ENCODE measurements at places on chromosomes 7 and 10.

- no peak for DNase-seq
These were observed 61.2 kb downstream of the PRKCQ start for GRCh38 chr10:6518791-6519429.

GRCh38 chr7:22668971-22669401 is 58.0 kb upstream of the IL6 start:
- no peak for DNase-seq

GRCh38 chr7:43872406-43873110 is 3.2 kb upstream of the MRPS24 start:
- peak; percentile 83 for DNase-seq

DNA sequence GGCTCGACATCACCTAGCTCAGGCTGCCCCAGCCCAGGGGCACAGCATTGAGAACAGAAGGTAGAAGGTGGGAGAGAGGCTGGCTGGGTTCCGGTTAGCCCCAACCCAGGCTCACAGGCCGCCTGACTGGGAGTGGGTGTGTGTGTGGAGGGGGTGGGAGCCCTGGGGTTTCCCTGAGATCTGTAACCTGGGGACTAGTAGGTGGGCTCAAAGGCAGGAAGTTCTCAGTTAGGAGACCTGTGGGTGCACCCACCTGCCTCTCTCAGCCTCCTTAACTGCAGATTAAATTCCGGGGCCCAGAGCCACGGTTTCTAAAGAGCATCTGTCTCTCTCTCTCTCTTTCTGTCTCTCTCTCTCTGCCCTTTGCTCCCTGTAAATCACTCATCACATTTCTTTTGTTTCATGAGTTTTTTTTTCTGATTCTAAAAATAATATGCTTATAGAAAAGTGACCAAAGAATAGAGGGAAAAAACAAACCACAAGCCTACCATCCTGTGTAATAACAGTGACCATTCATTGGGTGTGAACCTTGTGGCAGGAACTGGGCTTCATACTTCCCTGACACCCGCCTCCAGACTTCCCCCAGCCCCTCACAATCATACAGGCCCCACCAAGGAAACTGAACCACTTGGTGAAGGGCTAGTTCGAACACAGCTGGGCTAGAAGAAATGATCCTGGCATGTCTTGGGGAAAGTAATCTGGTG is 83.4 kb upstream of the SMNDC1 start:
- no peak for DNase-seq

GRCh38 chr7:3880228-3880987 is 579.4 kb downstream of the SDK1 start:
- DNase-seq, result no peak

- DNase-seq, result no peak
These were observed 11.3 kb downstream of the XRCC2 start for GRCh38 chr7:152664636-152665035.

DNA sequence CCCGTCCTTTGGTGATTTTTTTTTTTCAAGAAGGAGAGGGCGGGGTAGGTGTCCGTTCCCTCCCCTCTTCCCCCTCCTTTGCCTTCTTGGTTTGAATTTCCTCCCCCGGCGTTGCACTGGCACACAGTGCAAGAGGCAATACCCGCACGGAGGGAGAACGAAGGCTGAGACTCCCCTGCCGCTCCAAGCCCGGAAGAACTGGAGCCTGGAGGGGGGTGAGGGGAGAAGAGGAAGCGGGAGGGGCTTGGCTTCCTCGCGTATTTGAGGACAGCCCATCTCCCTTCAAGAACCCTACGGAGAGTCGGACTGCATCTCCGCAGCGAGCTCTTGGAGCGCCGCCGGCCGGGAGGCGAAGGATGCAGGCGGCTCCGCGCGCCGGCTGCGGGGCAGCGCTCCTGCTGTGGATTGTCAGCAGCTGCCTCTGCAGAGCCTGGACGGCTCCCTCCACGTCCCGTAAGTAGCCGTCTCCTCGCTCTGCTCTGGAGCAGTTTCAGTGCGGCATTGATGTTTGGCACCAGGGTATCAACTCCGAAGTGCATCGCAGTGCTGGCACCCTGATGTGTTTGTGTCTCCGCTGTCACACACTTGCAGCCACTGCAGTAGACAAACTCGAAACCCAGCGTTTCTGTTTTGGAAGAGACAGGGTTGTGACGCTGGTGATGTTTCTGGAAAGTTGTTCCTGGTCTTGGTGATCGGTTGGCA is at the start of gene CNTNAP2:
Gene CNTNAP2 (plus strand): TSS at position 281 of the 702 bp plus-strand sequence. CDS start 76 bp downstream, at position 357.
- DNase-seq, result no peak

DNA sequence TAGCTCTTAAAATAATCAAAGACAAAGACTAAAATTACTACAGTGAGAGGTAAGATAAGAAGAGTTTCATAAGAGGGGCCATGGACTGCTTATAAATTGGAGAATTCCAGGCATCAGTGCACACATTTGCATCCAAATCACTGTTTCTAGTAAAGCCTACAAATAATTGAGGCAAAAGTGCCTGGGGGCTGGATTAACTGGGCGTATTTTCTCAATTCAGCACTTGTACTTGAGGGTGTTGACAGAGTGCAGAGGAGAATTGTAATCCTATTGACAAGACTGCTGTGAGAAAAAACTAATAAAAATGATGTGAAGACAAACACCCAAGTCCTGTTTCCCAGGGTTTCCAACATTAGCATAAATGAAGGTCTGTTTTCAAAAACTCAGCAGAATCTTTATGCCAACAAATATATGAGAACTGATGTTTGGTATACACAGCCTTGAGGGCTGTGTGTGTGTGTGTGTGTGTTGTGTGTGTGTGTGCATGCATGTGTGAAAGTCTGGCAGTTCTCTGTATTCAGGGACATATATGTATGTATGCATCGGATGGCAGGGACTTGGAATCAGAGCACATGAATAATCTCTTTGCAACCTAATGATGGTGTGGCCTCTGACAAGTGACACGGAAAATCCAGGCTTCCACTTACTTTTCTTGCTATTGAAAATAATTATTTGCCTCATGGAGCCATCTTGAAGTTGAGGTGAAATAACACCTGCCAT is 182.1 kb upstream of the CDC14C start:
- no peak for DNase-seq

- DNase-seq, result no peak
These were observed 33.4 kb upstream of the COBL start for GRCh38 chr7:51349820-51350545.

- DNase-seq, result no peak
These were observed 180.4 kb upstream of the PHYHIPL start for GRCh38 chr10:58996063-58996462.

DNA sequence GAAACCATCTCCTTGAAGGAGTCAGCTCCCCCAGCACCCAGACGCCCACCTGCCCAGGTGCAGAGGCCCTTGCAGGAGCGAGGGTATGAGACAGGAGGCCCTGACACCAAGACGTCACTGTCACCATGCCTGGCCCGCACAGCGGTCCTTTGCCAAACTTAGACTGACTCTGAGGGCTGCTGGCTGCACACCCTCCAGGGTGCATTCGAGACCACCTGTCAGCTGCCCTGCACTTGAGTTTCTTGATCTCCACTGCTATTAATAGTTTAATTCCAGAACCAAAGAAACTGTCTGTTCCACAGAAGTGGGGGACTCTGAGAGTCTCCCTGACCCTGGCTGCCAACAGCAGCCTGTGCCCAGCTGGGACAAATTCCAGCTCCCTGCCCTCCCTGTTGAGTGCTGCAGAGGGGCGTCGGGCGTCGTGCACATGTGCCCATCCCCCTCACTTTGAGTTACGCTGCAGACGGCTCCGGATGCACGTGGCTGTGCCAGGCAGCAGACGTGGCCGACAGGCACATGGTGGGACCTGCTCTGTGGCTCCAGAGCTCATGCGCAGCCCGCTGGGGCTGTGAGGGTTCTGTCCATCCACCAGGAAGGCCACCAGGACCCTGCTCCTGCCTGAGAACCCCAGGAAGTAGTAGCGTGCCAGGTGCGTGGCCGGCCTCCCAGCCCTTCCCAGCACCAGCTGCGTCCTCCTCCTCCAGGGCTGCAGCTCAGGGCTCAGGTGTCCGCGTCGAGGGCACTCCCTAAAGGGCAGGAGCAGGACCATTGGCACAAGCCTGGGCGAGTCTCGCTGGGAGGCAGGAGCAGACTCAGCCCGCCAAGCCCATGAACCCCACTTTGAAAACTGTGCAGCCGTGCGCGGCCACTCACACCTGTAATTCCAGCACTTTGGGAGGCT is 24.8 kb downstream of the ELFN1 start:
- no peak for DNase-seq

DNA sequence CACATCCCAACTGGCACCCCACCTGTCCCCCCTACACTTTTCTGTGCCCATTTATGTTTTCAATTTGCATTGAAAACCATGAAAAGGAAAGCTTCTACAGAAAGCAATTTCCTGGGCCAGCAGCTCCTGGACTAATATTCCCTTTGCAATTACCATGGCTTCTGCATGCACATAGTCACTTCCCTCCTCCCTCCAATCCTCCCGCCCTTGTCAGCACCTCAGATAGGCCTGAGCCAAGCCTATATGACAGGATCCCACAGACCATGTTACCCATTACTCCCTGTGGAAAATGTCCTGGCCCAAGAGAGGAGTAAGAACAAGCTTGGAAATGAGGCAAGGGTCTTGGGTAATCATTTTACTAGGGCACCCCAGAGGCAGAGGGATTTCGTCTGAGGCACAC is 38.1 kb downstream of the FBXW4 start:
- DNase-seq, result no peak

- no peak for DNase-seq
These were observed 274.7 kb downstream of the GFRA1 start for GRCh38 chr10:115998301-115998700.

- no peak for DNase-seq
These were observed 265.9 kb downstream of the GLRX3 start for GRCh38 chr10:130401860-130402765.

- no peak for DNase-seq
These were observed 132.6 kb downstream of the ELMO1 start for GRCh38 chr7:37315772-37316715.

- peak; percentile 39 for DNase-seq
These were observed 38.0 kb downstream of the USP6NL start for GRCh38 chr10:11573497-11573896.

DNA sequence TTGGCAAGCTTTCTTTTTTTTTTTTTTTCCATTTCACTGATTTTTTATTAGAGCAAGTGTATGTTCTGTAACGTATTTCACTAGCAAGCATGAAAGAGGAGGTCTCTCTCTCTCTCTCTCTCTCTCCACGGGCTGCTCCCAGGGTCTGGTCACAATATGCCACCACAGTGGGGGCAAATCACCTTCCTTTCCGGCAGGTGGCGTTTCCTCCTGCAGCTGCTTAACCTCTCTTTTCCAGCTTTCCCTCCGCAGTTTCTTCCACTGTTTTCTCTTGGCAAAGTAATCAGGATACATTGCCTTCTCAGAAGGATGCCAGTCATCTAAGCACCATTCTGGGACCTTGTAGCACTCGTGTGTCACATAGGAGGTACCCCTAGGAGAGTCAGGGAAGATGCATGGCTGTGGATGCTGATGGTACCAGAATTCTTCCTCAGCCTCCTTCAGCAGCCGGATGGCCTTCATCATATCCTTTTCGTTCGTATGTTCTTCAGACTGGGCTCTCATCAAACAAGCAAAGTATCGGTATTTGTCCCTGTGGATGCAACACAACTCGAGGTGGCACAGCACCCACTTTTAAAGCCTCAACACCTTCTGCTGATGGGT is 197.3 kb upstream of the PODXL start:
- DNase-seq, result peak; percentile 3

DNA sequence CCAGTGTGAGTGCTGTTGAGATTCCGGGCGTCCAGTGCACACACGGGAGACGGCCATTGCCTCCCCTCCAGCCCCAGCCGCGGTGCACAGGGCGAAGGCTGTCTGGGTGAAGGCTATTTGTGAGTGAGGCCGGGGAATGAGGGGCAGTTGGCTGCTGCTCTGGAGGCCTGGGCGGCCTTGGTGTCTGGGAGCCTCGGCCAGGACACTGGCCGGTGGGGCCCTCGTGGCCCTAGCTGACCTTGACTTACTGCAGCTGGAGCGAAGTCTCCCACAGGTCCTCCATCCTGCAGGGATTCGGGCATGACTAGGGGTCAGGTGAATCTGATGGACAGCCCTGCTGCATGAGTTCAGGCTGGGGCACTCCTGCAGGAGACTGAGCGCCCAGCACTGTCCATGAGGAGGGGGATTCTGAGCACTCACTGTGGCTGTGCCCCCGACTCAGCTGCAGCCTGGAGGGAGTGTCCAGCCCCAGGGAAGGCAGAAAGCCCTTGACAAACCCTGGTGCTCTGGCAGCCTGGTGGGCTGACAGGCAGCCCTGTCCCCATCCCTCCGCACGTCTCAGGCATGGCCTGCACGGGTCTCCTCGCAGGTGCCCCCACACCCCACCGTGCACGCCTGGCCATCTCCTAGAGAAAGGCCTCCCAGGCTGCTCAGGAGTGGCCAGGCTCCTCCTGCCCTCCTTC is 52.7 kb upstream of the FAM20C start:
- no peak for DNase-seq

DNA sequence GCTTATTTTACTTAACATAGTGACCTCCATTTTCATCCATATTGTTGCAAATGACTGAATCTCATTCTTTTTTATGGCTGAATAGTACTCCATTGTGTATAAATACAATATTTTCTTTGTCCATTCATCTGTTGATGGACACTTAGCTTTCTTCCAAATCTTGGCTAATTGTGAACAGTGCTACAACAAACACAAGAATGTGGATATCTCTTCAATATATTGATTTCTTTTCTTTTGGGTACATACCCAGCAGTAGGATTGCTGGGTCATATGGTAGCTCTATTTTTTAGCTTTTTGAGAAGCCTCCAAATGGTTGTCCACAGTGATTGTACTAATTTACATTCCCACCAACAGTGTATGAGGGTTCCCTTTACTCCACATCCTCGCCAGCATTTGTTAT is 58.0 kb downstream of the CREB5 start:
- DNase-seq, result no peak

DNA sequence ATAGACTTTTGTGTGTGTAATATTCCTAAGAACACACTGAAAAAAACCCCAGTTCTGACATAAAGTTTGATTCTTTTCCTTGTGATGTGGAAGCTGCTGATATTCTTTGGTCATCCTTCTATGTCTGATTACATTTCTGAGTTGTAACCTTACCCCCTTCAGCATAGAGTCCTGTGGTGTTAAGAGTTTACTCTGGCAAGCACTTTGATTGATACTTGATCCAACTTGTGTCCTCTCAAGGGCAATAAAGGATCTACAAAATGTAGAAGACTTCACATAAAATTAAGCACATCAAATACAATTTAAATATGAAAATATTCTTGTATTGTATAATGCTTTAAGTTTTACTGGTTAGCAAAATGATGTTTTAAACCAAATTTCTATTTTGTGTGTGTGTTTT is 221.7 kb upstream of the DKK1 start:
- no peak for DNase-seq

DNA sequence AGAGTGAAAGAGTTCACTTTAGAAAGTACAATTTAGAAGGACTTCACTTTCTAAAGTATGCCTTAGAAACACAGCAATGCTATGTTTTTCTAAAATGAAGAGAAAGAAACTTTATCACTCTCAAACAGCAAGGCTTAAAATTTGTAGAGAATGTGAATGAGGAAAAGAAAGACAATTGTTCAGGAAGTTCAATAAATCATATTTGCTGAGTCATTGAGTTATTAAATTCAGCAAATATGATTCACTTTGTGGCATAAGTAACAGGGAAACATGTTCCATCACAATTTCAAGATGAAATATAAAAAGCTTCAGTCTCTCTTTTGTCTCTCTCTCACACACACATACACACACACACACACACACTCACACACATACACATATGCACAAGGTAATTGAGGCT is 187.9 kb downstream of the PCDH15 start:
- DNase-seq, result no peak

GRCh38 chr7:55065511-55066229 is 46.9 kb downstream of the EGFR start:
- no peak for DNase-seq

- DNase-seq, result peak; percentile 33
These were observed 291.5 kb upstream of the ZNF32 start for GRCh38 chr10:43939939-43940820.

Data from GM04504 (cell line).